ENCODE measurements at places on chromosomes 5 and 9.

- no peak for DNase-seq
Observed at GRCh38 chr9:125931211-125931610, 184.0 kb downstream of the PBX3 start.

- DNase-seq, result no peak
Observed at GRCh38 chr5:62653001-62653863, 74.6 kb downstream of the LRRC70 start.

GRCh38 chr5:42974536-42974935 is 65.6 kb downstream of the ANXA2R start:
- no peak for DNase-seq

DNA sequence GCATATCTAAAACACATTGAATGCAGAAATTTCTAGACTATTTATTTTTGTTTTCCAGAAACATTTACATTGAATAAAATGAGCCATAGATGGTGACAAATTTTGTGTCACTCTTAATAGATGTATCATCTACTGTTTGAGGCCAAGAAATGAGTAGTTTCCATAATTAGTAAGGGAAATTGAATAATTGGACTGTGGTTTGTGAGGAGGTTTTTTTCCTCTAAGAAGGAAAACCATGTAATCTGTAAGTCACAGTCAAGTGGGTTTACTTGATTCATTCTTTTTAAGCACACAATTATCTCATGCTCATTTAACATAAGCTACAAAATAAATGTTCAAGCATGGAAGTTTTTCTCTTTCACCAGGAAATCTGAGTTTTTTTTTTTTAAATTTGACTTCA is 876.4 kb downstream of the NR2F1-AS1 start:
- no peak for DNase-seq

- no peak for DNase-seq
Observed at GRCh38 chr5:52831786-52832511, 44.2 kb downstream of the ITGA1 start.

- DNase-seq, result no peak
Observed at GRCh38 chr9:35653611-35654010, 2.9 kb upstream of the SIT1 start.

GRCh38 chr5:140245341-140245740 is 57.6 kb downstream of the PFDN1 start:
- DNase-seq, result no peak

- DNase-seq, result no peak
Observed at GRCh38 chr9:14302405-14302804, 11.5 kb downstream of the NFIB start.

DNA sequence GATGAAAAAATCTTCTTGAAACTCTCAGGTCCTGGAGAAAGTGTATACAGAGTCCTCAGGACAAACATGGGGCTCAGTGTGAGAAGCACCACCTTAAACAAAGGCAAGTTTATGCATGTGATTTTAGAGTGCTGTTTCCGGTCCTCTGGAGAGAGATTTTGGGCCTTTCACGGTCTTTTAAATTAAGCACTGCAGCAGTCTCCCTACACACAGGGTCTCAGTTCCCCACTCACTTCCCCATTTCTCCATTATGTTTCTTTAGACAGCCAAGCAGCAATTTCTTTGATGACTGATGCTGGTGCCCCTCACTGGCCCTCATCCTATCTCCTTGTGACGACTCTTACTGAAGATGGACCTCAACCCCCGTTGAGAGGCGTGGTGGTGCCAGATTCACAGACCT is 220.2 kb upstream of the CLINT1 start:
- no peak for DNase-seq

GRCh38 chr5:137055271-137055872 is 443.8 kb downstream of the SPOCK1 start:
- DNase-seq, result no peak

DNA sequence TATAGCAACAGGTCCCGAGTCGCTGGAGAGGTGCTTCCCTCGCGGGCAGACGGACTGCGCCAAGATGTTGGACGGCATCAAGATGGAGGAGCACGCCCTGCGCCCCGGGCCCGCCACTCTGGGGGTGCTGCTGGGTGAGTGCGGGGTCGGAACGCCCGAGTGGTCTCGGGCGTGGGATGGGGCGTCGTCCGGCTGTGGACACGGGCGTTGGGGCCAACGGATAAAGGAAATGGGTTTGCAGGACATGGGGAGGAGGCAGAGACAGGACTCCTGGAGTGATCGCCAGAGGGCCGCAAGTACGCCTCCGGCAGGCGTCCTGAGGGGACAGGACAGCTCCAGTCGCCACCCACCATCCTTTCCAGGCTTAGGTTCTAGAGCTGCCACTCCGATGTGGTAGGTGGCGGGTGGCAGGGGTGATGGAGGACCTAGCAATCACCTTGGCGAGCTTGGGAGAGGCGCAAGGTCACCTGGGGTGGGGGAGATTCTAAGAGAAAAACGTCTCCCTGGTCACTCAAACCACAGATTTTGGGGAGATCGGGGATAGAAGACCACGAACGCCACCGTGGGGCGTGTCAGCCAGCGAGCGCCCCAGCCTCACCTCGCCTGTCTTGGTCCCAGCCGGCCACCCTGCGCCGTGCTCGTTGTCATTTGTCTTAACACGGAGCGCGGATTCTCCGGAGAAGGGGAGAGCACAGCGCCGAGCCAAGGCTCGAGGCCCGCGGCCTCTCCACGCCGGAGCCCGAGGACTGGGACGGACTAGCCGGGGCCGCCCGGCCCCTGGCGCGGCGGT is 922 bp downstream of the LMX1B start:
- DNase-seq, result no peak

GRCh38 chr5:122713041-122713440 is 61.8 kb upstream of the SNX2 start:
- no peak for DNase-seq

GRCh38 chr5:90613918-90614504 is 55.4 kb downstream of the ADGRV1 start:
- no peak for DNase-seq

DNA sequence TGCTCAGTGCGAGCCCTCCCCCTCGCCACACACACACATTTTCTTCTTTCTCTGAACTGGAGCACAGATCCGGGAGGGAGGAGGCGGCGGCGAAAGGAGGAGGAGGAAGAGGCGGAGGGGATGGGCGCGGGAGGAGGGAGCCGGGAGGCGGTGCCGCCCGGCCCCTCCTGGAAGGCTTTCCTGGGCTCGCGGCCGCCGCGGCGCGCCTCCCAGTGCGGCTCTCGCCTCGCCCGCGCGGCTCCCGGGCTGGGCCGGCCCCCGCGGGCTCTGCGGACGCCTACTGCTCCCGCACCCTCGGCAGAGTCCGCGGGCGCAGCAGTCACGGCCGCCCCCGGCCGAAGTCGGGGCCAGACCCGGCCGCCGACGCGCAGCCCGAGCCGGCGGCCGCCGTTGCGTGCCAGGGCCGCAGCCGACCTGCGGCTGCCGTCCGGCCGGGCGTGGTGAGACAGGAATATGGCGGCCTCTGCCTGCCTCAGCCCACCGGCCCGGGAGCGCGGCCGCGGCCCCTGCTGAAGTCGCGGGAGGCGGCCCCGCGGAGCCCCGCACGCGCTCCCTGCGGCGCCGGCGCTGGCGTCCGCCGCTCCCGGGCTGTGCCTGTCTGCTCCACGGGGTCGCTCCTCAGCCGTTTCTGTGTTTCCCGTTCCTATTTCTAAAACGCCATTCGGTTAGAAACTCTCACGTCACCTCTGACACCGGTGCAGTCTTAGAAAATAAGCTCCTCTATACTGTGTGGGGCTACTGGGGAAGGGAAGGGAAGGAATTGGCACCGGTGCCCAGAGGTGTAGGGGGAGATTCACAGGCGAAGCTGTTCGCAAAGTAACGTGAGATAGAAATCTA is 500 bp upstream of the GNAQ start:
- DNase-seq, result peak; percentile 48

DNA sequence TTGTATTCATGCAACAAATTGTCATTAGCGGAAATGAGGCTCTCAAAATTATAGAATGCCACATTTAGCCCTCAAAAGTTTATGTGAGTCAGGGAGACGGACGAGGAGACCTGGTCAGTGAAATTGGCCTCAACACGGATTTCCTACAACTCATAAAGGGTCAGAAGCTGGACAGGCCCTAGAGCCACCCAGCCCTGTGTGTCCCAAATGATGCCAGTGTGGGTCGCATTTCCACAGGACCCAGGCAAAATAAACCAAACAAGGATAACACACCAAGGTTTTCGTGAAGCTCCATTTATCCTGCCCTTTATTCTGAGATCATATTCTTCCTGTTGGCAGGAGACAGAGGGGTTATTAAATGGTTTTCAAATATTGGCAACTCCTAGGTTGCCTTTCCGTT is 72.0 kb upstream of the COL5A1 start:
- no peak for DNase-seq

- DNase-seq, result no peak
Observed at GRCh38 chr5:856531-857425, 6.0 kb upstream of the ZDHHC11 start.

DNA sequence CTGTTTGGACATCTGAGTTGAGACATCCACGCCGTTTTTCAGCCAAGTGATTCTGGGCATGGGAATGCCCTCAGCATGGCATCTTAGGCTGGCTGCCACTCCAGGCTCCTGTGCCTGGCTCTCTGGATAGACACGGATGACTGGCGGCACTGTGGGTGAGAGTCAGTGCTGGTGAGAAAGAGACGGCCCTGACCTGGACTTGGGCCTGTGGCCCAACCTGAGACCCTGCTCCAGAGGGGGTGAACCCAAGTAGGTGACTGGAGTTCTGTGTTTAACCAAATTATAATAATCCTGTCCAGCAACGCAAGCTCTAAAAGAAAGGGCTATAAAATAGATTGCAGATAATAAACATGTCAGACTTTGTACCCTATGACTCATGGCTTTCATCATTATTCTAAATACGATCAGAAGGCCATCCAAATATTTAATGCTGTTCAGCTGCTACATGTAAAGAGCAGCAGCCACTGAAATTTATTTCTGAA is 173.9 kb downstream of the HSPA4 start:
- no peak for DNase-seq

DNA sequence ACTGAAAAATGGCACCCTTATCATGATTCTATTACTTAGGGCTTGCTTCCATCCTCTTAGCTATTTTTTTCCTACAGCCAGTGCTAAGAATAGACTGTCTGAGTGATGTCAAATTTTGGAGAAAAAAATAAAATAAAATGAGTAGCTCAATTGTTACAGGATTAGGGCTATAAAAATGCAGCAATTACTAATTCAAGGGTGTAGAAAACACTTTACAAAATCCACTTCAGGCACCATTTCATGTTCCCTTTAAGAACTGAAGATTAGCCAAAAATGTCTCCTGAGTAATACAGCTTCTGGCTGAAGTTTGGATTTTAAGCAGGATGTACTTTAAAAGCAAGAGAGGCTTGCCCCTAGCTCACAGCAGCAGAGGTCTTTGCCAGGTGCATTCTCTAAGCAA is 240.5 kb upstream of the IRX1 start:
- DNase-seq, result no peak

- DNase-seq, result no peak
Observed at GRCh38 chr5:115577329-115577728, 24.9 kb downstream of the TICAM2 start.

- DNase-seq, result no peak
Observed at GRCh38 chr9:105299190-105299854, 54.9 kb downstream of the SLC44A1 start.

DNA sequence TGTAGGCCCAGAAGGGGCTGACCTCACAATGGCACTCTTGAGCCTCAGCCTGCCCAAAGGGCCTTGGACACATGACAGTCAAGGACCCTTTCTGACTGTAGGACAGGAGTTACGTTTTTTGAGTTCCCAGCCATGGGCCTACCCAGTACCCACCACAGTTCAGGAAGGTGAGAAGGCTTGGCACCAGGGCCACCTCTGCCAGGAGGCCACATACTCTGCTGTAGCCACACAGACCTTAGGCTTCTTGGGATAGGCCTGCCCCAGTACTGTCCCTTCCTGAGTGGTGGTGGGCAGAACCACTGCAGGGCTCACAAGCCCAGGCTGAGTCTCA is 12.8 kb downstream of the PDLIM4 start:
- no peak for DNase-seq

GRCh38 chr5:1026700-1027621 is 18.4 kb downstream of the NKD2 start:
- DNase-seq, result no peak

DNA sequence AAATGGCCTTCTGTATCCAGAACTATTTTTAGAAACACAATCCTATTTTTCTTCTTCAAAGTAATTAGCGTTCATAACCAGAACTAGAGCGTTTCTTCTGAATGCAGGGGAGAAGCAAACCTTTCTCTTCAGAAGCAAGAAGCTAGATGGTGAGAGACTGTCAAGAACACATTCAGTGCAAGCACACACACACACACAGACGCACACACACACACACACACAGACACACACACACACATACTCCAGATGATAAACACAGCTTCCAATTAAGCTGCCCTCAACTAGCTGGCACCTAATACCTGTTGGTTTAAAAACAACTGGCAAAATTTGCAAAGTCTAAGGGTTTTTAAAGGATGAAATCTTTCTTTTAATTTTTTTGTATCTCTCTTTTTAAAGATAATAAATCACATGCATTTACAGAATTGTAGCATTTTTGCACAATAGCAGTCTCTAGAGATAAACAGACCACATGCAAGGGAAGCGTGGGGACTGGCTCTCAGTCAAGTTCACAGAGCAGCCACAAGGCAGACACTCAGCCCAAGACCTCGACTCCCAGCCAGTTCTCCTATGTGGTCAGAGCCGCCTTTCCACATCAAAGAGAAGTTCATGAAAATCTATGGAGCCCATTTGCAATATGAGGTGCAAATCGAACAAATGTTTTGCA is 138.5 kb downstream of the TTLL11 start:
- no peak for DNase-seq

- no peak for DNase-seq
Observed at GRCh38 chr5:23840083-23840482, 332.7 kb downstream of the PRDM9 start.

- no peak for DNase-seq
Observed at GRCh38 chr5:72624641-72625236, 117.5 kb upstream of the ZNF366 start.

DNA sequence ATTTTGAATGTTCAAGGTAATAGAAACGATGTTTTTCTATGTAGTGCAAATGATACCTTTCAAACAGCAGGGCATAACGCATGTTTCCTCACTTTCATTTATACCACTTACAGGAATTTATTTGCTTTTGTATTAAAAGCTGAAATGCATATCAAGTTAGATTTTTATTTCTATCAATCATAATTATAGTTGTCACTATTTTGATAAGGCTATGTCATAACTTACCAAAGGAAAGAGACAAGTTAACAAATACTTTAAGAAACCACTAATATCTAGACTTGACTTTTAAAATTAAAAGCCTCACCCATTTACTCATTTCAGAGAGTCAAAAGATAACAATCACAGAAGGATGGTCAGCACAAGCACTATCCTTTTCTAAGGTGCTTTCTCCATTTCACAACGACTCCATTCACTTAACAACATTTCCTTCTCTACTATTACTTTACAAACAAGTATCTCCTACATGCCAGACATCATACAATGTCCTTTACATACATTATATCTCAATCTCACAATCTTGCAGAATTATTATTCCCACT is 12.6 kb downstream of the ERP44 start:
- no peak for DNase-seq

DNA sequence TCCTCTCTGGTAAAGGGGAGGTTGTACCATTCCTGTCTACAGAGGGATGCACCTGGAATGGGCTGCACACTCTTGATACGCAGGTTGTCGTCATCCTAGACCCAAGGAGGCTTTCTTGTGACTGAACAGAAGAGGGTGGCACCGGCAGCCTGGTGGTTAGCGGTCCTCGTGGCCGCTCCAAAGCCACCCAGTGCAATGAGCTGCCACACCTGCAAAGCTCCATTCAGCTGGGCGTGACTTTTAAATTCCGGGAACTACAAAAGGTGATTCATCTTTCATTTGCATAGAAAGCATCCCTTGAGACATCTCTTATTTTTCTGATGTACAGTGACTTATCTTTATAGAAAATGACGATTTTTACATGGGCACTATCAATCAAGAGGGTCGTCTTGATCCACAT is 286.1 kb upstream of the IRX1 start:
- no peak for DNase-seq

GRCh38 chr9:108162664-108163063 is 673.1 kb upstream of the KLF4 start:
- DNase-seq, result no peak
